Activated CD8-positive, alpha-beta memory T cell treated with anti-CD3 and anti-CD28 coated beads, Interleukin-2, amount 50 U/mL, for 48 hours (primary cell): ENCODE measurements at places on chromosomes 12 and 14.
A peak's percentile ranks its signal among the peaks of the same experiment; 100 is the strongest.

- no peak for DNase-seq
Observed at GRCh38 chr12:24470050-24470449, 478.9 kb downstream of the BCAT1 start.

GRCh38 chr14:105168496-105168978 is at the start of gene JAG2:
TSS of gene JAG2 (minus strand) at chr14:105168776. CDS start at chr14:105168420, 356 bp downstream.
- DNase-seq, result peak; percentile 77

- DNase-seq, result no peak
Observed at GRCh38 chr14:70924521-70924920, 17.3 kb downstream of the PCNX1 start.

- no peak for DNase-seq
Observed at GRCh38 chr14:61607570-61608244, 87.6 kb upstream of the HIF1A start.

- DNase-seq, result no peak
Observed at GRCh38 chr12:49655595-49656236, 32.4 kb downstream of the PRPF40B start.

DNA sequence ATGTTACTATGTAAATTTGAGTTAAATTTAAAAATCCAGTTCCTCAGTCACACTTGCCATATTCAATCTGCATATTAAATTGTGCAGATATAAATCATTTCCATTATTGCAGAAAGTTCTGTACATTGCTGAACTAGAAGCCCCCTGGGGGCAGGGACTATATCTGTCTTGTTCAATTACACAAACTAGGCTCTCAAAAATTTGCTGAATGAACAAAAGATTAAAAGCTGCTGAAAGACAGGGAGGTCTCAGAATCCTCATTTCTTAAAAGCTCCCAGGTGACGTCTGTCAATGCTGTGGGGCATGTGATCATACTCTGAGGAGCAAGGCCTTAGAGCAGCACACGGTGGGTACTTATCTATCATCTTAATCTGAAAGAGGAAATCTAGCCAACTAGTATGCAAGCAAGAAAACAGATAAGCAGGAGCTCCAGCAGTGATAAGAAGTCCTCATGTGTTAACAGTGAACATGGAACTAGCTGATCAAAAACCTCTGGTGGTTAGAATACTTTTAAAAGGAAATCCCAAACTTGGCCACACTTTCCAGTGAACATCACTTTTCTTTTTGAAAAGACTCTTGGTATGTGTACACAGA is 60.5 kb downstream of the APPL2 start:
- no peak for DNase-seq
